ENCODE measurements at places on chromosomes 3 and 15.

DNA sequence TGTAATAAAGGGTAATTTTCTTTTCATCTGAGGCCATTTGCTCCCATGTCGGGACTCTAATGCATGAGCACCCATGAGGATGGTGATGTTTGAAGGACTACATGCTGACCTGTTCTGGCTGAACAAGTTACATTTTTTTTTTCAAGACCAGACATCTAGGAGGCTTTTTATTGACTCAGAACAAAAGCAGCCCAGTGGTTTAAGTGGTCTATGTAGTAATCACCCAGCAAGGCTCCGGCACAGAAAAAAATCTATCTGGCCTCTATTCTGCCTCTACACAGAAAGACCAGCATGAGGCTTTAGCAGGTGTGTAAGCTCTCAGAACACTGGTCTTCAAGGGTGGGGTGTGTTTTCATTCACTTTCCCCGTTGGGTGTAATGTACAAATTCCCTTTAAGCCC is 95.1 kb upstream of the ZBED2 start:
- DNase-seq: no peak

DNA sequence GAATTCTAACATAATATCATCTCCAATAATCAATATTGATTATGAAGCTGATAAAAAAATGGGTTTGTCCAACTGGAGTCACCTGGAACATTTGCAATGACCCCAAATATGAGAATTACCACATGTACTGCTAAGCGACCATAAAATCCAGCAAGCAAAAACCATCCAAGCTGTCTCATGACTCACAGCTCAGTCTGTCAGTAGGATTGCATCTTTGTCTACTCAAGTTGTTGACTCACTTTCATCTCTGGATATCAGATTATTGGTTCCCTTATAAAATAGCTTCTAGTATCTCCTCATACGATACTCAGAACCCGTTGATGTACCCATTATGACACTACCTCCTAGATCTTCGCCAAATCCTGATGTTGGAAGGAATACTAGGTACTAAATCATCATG is 209.8 kb upstream of the ATP11B start:
- DNase-seq: no peak

- DNase-seq: no peak
Measured at GRCh38 chr3:67377299-67377698, 277.1 kb downstream of the SUCLG2 start.

DNA sequence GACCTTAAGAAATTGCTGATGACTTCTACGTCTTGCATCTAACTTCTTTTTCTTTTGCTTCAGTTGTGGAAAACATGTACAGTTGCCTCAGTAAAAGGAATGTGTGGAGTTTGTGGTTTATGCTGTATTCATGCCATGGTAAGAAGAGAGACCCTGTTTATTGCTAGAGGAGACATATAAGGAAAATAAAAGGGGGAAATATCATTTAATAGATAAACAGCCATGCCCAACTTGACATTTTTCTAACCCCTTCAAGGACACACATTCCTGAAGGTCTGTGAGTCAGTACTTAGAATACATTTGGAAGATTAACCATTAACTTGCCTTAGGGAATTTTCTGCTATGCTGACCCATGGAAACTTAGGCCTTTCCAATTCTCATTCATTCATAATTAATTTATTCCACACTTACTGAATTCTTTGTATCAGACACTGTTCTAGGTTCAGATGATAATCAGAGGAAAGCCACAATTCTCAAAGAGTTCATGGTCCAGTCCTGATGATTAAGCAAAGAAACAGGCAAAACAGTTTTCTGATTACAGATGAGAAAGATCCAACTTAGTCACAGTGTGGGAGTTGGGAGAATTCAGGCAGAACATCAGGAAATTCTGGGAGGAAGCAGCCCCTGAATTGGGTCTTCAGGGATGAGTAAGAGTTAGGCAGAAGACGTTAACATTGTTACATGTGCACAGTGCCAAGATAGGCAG is 329.8 kb upstream of the RASGRP1 start:
- DNase-seq: no peak

DNA sequence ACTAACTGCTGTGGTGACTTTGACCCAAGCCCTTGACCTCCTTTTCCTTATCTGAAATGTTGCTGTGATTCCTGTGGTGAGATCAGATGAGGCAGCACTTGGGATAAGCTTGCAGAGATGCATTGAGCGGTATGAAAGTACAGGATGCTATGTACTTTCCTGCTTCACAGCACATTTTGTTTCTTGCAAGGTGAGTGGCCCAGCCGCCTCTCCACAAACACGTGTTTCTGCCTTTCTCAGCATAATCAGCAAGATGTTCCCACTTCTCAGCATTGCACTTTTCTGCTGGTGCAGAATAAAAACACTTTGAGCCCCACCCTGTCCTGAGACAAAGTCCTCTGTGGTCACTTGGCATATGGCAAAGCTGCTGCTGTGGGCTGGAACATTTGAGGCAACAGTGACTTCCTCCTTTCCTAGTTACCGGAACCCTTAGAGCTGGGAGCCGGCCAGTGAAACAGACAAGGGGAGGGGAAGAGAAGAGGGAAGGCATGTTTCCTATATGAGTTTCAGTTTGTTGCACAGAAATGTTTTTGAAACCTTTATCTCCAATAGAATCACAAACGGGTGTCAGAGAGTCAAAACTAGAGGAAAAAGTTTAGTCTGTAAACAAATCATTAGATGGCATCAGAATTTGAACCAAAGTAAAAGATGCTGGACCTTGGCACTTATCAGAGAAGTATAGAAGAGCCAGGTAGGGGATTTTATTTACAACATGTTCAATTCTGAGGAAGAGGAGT is 5.0 kb downstream of the NUDT16 start:
- no peak for DNase-seq

DNA sequence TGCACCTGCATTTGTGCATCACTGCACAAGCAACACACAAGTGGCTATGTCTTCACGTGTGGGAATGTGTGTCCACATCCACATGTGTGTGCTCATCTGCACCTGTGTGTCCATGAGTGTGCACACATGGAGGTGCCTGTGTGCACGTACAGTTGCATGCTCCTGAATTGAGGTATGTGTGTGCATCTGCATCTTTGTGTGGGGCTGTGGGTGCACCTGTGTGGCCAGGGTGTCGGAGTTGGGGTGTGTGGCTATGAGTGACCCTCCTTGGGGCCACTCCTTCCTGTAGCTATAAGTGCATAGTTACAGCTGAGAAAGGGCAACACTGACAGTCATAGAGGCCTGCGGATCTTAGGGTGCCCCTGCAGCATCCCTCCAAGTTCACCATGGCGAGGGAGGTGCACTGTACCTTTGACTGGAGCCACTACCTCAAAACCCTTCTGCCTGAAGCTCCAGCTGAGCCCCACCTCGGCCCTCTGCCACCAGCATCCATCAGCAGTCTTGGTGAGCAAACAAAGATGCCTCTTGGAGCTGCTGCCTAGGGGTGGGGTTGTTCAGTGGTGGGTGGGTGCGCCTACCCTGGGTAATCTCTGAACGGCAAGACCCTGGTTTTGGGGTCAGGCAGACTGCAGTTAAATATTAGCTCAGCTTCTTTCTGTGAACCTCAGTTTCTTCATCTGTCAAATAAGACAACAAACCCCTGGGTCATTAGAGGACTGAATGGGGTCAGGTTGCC is 5.2 kb upstream of the HHATL start:
- no peak for DNase-seq

DNA sequence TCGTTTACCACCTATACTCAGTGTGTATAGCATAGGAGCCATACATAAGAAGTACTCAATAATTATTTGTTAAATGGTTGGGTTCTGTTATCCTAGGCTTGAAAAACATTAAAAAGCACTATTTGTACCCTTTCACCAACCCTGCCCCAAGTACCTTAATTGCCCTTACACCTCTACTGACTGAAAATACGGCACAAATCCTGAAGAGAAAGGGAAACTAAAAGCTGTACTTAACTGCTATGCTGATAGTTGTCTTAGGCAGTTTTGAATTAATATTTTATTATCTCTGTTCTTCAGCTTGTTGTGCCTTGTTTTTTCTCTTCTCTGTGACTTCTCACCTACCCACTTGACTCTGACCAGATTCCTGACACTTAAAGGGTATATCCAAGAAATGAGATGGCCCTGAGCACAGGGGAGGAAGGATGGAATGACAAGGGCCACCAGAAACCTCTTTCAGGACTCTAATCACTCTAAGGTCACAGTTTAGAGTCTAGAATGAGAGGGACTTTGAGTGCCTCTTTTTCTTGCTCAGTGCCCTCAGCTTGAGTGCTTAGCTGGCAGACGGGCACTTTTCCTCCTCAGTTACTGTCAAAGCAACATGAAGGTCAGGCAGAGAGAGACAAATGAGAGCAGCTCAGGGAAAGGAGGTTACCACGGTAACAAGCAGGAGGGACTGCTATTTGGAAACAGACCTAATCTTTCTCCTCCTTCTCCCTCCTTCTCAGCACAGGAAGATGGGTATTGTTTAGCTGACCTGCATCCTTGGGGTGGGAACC is 136.5 kb downstream of the ZNF609 start:
- no peak for DNase-seq

DNA sequence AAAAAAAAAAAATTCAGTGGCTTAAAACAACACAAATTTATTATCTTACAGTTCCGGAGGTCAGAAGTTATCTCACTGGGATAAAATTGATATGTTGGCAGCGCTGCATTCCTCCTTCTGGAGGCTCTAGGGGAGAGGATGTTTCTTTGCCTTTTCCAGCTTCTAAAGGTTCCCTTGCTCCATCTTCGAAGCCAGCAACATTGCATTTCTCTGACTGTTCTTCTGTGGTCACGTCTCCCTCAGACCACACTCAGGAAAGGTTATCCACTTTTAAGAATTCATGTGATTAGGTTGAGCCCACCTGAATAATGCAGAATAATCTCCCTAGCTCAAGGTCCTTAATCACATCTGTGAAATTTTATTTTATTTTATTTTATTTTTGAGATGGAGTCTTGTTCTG is 23.4 kb upstream of the ACAP2 start:
- DNase-seq: no peak

DNA sequence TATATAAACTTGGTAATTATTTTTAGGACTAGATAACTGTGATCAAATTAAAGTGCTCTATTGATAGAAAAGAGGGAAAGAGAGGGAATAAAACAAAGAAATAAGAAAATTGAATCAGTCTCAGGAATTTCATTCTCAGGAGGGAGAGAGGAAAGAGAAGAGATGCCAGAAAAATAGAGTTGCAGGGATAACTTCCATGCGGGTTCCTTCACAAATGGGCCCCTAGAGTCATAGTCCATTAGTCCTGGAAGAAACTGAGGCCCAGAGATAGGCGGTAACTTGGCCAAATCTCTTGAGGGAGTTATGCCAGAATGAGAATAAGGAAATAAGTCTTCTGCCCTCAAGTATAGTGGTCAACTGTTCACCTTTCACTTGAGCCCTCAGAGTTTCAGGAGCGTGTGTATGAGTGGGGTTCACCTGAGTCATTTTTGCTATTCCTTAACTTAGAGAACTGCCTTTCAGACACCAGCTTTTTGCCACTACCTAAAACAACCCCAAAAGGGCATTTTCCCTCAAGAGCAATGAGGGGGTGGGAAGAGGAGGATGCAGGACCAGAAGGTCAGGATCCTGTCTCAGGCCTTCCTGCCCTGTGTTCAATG is 192.6 kb downstream of the MEX3B start:
- DNase-seq: no peak

DNA sequence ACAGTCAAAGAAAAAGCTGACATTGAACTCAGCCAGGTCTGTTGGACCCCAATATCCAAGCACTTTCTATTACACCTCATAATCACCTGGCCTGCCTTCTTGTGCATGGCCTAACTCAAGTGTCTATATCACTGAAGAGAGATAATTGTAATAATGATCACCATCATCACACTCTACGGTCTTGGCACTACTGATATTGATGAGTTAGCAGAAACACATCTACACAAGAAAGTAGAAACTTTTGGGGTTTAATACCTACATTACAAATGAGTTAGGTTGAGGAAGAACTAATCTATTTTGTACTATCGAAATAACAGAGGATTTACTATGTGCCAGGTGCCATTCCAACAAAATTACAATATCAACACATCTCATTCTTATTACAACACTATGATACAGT is 30.7 kb downstream of the TUSC7 start:
- DNase-seq: no peak

DNA sequence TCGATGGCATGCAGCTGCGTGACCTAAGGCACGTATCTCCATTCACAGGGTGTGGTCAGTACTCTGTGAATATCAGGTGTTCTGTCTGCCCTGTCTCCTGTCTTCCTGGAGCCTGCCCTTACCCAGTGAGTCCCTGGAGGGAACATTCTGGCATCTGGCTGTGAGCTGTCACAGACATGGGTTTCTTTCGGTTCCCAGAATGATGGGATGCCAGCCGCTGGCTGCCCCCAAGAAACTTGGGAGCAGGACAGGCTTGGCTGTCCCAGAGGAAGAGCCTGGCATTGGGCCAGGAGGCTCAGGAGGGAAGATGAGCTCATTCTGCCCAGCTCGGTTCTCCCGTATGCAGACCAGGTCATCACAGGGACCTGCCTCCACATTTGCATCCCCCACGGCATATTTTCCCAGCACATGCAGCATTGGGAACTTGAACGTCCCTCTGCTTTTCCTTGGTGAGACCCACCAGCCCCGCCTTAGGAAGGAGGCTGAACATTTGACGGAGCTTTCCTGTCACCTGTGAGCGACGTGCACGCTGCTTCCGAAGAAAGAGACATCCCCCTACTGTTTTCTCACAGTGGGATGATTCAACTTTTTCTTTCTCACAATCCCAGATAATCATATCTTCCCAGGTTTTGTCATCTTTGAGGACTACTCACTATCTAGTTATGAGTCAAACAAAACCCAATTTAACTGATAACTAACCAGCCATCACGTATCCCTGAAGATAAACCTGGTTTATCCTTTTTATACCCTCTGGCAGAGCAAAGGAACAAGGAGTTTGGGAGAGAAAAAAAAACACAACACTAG is 22.0 kb upstream of the PGPEP1L start:
- no peak for DNase-seq

DNA sequence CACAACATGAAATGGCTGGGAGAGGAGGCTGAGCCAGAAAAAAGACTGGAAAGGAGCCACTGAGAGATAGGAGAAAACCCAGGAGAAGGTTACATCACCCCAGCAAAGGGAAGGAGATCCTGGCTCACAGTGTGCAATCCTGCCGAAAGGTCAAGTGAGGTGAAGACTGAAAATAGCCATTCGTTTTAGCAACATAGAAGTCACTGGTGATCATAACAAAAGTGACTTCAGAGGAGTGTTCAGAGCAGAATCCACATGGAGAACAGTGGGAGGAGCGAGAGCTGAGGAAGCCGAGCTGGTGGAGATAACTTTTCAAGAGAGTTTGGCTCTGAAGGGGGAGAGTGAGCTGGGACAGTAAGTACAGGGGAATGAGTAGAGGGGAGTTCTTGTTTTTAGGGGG is 5.4 kb upstream of the HEG1 start:
- DNase-seq: no peak
